Mononuclear cell (primary cell): ENCODE measurements at places on chromosomes 2 and 18. TPM values are rescaled to one million over a fixed set of nuclear protein-coding genes. Genes with fewer than 3 reads are reported as not detected.

SCN3A gene
- 3.3 TPM for total RNA-seq

PRKCE gene
- 13.6 TPM for total RNA-seq

POTEI gene
- under 0.01 TPM for total RNA-seq

FBXO15 gene
- 0.63 TPM for total RNA-seq

ZC3H6 gene
- total RNA-seq = 10.2 TPM

IL1B gene
- 3,994 TPM for total RNA-seq

IL1F10 gene
- not detected for total RNA-seq

PLGLB2 gene
- total RNA-seq = 0.52 TPM

CD302 gene
- total RNA-seq = 64.3 TPM
